B cell (primary cell): ENCODE measurements at places on chromosomes 4 and X. TPM values are rescaled to one million over a fixed set of nuclear protein-coding genes. Genes with fewer than 3 reads are reported as not detected.
A peak's percentile ranks its signal among the peaks of the same experiment; 100 is the strongest.

Gene PNMA3
- polyA plus RNA-seq: 2.5 and 3.8 TPM in 2 replicates

Gene GPRIN3
- polyA plus RNA-seq: 0.22 and 0.42 TPM in 2 replicates

Gene CISD2
- 5.0 and 11.1 TPM in 2 replicates for polyA plus RNA-seq

DNA sequence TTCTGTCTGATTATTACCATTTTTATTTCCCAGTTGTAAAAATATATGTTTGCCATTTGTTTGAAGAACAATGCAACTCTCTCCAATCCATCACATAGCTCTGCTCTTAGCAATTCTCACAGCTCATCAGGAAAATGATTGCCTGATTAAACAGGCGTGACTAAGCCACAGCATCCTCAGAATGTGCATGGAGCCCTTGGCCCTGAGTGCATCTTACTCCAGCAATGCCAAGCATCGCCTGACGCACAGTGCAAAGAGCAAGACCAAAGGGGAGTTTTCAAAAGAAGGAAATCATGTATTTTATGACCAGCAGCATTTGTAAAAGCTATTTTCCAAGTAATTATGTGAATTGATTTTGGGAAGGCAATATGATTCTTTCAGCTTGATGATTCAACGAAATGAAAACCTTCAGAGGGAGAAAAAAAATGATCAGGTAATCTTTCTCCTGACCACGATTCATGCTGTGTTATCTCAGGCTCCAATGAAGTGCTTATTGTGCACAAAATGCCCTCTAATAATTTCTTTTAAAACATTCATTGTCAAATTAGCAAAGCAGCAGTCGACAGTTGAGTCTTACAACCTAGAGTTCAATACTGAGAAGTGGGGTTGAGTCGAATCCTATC is 138.0 kb upstream of the FAM9B start:
- H3K4me1 ChIP-seq: no peaks in the 10 kb centered on the region
- H3K4me3 ChIP-seq: no peak overlapping the region
- no peak for DNase-seq
- no peaks in the 10 kb centered on the region for H3K36me3 ChIP-seq
- no peak overlapping the region for H3K27ac ChIP-seq

DNA sequence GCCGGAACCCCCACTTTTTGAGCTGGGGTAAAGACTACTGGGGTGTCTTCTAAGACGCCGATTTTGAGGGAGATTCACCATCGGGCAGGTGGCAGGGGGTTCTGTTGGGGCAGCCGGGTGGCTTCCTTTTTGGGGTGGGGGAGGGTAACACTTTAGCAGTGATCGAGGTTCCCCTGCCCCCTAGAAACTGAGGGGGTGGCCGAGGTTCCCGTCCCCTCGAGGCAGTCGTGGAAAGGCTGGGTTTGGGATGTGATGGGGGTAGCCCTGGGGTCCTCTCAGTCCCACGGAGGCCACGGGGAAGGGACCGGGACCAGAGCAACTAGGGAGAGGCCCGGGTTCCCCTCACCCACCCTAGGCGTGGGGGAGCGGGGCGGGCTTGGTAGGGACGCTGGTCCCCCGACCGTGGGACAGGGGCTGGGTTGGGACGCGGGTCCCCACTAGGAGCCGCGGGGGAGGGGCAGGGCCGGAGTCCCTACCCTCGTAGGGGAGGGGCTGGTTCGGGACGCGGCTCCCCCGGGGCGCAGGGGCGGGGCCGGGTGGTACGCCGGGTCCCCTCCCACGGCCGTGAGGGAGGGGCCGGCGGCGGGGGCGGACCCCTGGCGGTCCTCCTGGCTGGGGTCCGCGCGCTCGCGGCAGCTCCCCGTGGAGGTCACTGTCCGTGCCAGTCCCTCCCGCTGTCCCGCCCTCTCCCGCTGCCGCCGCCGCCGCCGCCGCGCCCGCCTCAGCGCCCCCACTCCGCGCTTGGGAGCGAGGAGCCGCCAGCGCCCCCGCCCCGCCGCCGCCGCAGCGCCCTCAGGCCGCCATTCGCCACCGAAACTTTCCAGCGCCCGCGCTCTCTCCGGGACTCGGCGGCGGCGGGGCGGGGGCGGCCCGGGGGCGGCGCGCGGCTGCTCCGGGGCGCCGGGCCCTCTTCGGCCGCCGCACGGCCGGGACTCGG is at the start of gene TBL1X:
TSS of gene TBL1X (plus strand) at position 624 of the 937 bp plus-strand sequence. CDS start 188,529 bp downstream, outside the sequence.
- peak; percentile 65 for DNase-seq
- peak within 1 kb of the TSS; percentile 18 for H3K27ac ChIP-seq
- no peaks in the 10 kb centered on the region for H3K36me3 ChIP-seq
- H3K4me1 ChIP-seq: peaks cover 33% of the 10 kb centered on the region
- peak within 1 kb of the TSS; percentile 69 for H3K4me3 ChIP-seq

DNA sequence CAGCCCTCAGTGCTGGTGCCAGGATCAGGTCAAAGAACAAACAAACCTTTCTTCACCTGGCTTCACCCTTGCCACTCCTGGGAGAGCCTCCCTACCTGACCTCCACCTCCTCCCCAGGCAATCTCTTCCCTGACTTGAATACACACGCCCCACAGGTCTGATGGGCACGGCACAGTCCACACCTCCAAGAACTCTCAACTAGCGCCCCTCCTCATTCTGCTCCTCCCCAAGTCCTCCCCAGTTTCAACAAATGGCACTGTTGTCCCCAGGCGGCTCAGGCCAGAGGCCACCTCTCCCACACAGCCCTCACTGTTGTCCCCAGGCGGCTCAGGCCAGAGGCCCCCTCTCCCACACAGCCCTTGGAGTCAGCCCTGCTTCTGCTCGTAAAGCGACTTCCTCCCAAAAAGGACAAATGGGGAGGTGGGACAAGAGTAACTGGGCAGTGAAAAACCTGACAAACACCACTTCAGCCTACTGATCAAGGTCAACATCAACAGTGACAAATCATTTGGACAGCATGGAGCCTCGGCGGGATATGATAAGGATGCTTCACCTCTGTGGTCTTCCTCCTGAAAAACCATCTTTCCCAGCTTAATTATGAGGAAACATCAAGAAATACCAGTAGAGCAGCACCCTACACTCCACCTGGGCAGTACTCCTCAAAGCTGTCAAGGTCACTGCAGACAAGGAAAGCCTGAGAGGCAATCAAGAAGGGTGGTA is 2.9 kb downstream of the LETM1 start:
- no peak overlapping the region for H3K4me3 ChIP-seq
- H3K4me1 ChIP-seq: peaks cover 19% of the 10 kb centered on the region
- DNase-seq: no peak
- H3K36me3 ChIP-seq: peaks cover 9% of the 10 kb centered on the region

DNA sequence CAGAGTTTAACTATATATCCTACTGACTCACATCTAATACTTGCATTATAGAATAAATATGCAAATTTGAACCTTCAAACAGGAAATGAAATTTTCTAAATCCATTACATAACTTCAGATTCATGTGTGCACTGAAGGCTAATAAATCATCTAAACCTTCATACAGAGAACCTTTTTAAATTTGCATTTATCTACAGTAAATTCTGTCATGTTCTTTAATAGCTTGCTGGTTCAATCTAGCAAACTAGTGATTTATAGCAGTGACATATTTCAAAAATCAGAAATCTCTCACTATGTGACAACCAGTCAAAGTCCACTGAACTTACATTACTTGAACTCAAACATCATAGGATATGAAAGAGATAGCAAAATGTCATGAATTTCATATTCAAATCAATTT is 65.1 kb downstream of the LRBA start:
- no peaks in the 10 kb centered on the region for H3K27me3 ChIP-seq
- no peak overlapping the region for H3K27ac ChIP-seq
- H3K4me1 ChIP-seq: peaks cover 6% of the 10 kb centered on the region
- H3K4me3 ChIP-seq: no peak overlapping the region

DNA sequence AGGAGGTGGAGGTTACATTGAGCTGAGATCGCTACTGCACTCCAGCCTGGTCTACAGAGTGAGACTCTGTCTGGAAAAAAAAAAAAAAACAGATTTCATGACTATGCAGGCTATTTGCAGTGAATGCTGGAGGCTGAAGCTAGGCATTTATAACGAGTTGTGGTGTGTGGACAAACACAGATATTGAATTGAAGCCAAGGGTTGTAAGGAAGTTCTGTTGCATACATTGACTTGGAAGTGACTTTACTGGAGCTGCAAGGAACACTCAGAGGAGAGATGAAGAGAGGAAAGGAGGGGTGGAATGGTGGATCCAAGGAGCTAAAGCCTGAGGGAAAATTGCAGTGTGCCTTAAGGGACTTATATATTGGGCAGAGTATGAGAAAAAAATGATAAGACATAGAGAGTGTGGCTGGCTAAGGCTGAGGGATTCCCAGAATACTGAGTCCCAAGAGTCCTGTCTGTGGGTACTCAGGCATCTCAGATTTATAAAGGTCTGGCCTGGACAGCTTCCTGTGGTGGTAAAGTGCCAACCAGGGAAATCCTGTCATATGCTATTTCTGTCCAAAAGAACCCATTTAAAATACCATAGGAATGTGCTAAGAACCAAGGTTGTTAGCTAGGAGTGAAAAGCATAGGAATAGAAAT is 87.8 kb upstream of the GUCY1A1 start:
- H3K4me1 ChIP-seq: no peaks in the 10 kb centered on the region
- DNase-seq: no peak
- no peak overlapping the region for H3K4me3 ChIP-seq
- H3K27ac ChIP-seq: no peak overlapping the region

- DNase-seq: no peak
- no peak overlapping the region for H3K4me3 ChIP-seq
- H3K36me3 ChIP-seq: no peaks in the 10 kb centered on the region
Observed at GRCh38 chr4:4568806-4569427, 27.1 kb upstream of the STX18 start.

GRCh38 chr4:38400946-38401345 is 263.1 kb upstream of the KLF3 start:
- H3K4me1 ChIP-seq: no peaks in the 10 kb centered on the region
- H3K27me3 ChIP-seq: no peaks in the 10 kb centered on the region
- H3K36me3 ChIP-seq: no peaks in the 10 kb centered on the region
- H3K4me3 ChIP-seq: no peak overlapping the region

DNA sequence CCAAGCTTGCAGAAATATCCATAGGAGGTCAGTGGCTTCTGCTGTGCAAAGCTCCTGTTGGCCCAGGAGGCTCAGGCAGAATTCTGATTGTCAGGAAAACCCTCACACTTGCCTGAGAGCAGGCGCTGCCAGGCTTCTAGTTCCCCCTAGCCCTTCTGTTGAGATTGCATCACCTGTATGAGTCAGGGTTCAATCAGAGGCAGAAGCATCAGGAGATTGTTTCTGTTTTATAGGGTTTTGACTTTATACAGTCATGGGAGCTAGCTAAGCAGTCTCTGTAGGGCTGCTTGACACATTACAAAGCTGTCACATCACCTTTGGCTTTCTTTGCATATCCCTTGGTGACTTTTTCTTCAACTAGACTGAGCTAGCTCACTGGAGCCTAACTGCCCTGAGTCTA is 27.8 kb downstream of the DIPK2B start:
- no peak for DNase-seq
- H3K4me3 ChIP-seq: no peak overlapping the region
- H3K4me1 ChIP-seq: no peaks in the 10 kb centered on the region
- no peaks in the 10 kb centered on the region for H3K36me3 ChIP-seq
- H3K27ac ChIP-seq: no peak overlapping the region
